ENCODE measurements at places on chromosomes 2 and 18.

DNA sequence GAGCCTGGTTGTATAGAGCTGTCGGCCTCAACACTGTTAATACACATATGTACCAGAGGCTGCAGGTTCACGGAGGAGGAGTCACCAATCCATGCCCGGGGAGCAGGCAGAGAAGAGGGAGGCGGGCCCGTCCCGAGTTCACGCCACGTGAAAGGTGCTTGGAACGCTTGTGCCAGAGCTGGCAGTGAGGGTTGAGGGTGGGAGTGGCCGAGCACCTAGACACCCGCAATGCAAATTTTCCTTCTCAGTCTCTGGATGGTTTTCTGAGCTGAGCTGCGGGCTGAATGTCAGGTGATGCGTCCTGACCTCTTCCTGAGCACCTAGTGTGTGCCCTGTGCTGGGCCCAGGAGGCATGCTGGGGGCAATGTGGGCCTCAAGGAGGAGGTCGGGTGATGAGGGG lies 52.2 kb downstream of the ODC1 start:
- no peak for DNase-seq

DNA sequence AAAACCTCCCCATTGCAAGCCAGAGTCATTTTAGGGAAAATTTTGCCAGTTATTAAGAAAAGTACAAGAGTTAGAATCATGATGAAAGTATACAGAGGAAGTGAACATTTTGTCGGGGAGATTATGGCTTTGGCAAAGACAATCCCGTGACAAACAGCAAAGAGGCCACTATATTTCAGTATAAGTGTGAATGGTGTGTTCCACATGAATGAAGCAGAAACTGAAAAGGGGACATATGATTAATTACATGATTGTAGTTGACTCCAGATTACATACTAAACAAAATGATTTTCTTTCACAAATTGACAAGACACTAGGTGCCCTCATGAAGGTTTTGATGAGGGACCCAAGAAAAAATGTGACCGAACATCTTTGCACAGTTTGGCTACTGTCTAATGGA lies 42.0 kb downstream of the SP140 start:
- no peak for DNase-seq

- DNase-seq: no peak
Measured at GRCh38 chr2:173229086-173229485, 125.6 kb upstream of the CDCA7 start.

DNA sequence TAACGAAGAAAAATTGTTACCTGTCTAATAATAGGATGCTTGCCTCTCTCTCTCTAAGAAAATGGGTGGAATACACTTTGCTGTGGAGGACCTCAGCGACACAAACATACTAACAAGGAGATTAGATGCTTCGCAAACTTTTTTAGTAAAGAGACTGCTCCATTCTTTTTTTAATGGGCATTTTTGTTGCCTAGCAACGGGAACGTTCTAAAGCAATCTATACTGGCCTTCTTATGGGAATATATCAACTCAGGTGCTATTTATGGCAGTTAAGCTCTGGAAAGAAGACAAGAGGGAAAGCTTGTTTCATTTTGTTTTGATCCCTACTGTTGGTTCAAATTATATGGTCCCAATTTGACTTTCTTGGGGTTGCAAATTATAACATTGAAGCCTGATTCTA lies 86.8 kb upstream of the CBLN2 start:
- no peak for DNase-seq

DNA sequence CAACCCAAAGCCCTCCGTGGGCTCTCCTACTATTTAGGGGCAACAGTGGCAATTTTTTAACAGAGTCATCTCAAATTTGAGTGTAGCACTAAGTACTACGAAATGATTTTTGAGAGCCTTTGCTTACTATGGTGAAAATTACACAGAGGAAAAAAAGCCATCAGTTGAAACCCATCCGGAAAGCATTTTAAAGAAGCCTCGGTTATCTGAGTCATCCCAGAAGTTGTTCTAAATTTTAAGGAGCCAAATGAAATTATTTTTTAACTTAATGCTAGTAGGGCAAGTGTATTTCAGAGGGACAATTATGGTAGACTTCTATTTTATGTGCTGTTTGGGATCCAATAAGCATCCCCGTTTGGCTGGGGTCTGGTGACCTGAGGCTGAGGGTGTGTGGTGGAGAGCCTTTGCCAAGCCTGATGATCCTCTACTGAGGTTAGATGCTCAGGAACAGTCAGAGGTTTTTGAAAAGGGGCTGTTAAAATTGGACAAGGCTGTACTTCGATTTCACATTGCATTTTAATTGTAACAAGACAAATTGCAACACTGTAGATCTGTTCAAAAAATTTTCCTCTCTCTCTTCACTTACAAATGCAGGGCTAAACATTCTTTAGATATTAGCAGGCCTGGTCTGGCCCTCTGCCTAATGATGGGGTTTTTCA lies 47.0 kb downstream of the RAPGEF4 start:
- no peak for DNase-seq

GRCh38 chr2:64186699-64187605 lies 42.7 kb upstream of the PELI1 start:
- no peak for DNase-seq

DNA sequence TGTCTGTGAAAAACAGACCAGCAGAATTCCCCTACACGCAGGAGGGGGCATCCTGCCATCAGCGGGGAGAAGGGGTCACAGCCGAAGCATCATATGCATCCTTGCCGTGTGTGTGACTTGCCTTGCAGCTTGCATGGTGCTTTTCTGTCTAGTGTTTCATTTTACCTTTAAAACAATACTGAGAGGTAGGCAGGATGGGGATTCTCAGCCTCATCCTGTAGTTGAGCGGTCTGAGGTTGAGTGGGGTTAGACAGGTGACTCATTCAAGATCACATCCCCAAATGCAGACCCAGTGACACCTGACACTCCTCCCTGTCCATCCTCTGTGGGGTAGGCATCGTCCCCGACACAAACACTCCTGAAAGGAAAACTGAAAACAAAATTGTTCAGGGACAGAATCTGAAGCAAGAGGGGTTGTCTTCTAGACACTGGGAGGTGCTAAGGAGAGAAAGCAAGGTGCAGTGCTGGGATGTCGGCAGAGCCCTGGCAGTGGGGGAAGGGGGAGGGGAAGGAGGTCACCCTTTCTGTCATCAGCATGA lies 7.9 kb downstream of the ARL4C start:
- peak; percentile 34 for DNase-seq

DNA sequence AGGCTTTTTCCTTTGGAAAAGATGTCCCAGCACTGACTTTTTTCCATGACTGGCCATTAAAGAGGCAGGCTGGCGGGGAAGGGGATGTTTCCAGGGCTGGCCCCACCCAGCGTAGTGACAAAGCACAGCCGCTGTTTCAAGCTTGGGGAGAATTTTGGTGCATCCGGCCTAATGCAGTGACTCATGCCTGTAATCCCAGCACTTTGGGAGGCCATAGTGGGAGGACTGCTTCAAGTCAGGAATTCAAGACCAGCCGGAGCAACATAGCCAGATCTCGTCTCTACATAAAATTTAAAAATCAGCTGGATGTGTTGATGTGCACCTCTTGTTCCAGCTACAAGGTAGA lies 78.0 kb upstream of the SH3BP4 start:
- no peak for DNase-seq

DNA sequence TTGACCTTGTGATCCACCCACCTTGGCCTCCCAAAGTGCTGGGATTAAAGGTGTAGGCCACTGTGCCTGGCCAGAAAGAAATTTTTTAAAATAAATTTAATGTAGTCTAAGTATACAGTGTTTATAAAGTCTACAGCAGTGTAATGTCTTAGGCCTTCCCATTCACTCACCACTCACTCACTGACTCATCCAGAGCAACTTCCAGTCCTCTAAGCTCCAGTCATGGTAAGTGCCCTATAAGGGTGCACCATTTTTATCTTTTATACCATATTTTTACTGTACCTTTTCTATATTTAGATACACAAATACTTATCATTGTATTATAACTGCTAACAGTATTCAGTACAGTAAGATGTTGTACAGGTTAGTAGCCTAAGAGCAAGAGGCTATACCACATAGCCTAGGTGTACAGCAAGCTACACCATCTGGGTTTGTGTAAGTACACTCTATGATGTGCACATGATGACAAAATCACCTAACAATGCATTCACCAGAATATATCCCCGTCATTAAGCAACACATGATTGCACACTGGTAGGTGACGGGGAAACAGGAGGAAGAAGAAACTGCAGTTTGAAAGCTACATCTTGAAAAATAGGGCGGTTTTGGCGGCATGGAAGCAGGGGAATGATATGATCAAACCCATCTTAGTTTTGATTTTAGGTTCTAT lies 105.1 kb upstream of the ITGB6 start:
- no peak for DNase-seq

- DNase-seq: no peak
Measured at GRCh38 chr2:171289316-171289715, 128.6 kb upstream of the TLK1 start.

DNA sequence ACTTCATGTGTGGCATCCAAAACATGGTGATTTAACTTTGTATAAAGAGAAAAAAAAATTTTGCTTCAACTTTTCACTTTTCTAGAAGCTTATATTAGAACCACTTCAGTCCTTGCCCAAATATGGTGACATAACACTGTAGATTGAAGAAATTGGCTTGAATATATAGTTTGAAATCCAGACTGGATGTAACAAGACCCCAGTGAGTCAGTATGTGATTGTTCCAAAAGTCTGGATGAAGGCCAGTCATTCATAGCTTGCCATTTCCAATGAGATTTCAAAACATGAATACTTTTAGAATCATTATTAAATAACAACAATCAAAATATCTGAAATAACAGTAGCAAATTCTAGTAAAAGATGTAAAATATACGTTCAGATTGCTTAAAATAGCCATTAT lies 104.8 kb upstream of the FN1 start:
- no peak for DNase-seq

GRCh38 chr2:18836436-18836835 lies 247.1 kb upstream of the NT5C1B start:
- DNase-seq: no peak

- no peak for DNase-seq
Measured at GRCh38 chr18:79433431-79433830, 37.7 kb downstream of the NFATC1 start.

GRCh38 chr2:223000872-223001796 lies 50.9 kb upstream of the KCNE4 start:
- no peak for DNase-seq

GRCh38 chr2:207133820-207134519 lies 31.8 kb downstream of the KLF7 start:
- no peak for DNase-seq

- no peak for DNase-seq
Measured at GRCh38 chr2:80496346-80496745, 191.8 kb upstream of the LRRTM1 start.

GRCh38 chr18:55289775-55290174 lies 298.2 kb downstream of the TCF4 start:
- no peak for DNase-seq

DNA sequence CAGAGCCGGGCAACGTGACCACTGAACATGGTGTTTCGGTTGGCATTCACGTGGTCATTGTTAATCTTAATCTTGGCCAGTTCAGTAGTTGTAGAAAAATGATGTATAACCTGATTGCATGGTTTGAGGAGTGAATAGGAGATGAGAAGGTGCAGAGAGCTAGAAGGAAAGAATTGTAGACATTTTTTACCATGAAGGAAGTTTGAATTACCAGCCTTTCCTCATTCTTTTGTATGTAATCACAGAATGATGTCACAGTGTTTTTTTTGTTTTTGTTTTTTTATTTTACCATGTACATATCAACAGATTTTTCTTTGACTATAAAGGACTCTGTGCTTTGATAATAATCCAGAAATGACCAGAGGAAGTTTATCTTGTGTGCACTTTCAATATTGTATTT lies 126.3 kb downstream of the LTBP1 start:
- DNase-seq: no peak

- no peak for DNase-seq
Measured at GRCh38 chr2:23838581-23838980, 88.3 kb downstream of the ATAD2B start.

DNA sequence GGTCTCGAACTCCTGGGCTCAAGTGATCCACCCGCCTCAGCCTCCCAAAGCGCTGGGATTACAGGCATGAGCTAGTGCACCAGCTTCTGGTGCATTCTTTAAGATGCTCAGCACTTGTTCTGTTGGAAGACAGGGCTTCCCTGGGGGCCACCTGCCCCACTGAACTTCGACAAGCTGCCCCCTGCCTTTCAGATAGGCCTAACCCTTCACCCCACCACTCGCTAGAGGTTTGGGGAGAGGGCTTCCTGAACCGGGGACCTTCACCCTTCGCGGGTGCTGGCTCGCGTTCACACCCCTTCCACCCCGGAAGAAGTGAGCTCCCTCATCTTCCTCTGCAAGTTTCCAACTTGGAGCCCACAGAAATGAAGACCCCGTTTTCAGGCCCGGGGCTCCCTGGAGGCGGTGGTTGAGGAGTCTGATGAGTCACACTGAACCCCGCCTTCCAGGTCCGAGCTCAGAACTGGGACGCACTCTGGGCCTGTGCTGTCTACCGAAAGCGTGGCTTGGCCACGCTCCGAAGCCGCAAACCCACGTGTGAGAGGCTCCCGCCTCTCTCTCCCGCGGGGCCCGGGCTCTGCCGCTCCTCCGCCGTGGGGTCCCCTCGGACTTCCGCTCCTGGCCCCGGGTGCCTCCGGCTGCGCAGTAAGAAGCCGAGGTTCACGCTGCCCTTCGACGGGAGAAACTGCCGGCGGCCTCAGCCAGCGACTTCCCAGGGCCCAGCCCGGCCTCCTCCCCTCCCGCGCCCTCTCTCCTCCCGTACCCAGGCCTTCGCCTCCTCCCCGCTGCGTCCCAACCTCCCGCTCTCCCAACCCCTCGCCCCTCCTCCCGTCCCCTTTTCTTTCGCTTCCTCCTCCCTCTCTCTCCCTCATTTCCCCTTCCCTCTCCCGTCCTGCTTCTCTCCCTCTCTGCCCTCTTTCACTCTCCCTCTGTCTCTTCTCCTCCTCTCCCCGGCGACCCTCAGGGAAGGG lies 47.5 kb upstream of the SP3 start:
- DNase-seq: peak; percentile 19

- no peak for DNase-seq
Measured at GRCh38 chr2:133175926-133176325, 392.3 kb downstream of the NCKAP5 start.

DNA sequence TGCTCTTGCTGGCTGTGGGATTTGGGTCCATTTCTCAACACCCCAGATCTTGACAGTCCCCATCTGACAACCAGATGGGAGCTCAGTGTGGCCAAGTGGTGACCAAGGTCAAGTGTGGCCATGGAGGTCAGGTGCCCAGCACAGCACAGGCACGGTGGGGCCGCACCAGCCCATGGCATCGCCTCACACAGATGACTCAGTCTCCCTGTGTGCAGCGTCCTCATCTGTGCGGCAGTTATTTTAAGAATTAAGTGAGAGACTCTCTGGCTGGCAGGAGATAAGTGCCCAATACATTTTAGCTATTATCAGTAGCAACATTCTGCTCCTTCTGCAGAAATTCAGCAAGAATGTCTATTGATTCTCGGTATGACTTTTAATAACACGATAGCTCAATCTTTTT lies 167.2 kb downstream of the DDX1 start:
- DNase-seq: no peak

Measured in stimulated activated CD8-positive, alpha-beta memory T cell treated with anti-CD3 and anti-CD28 coated beads, Interleukin-15, amount 100 ng/mL, for 4 hours (primary cell).